Activated B cell treated with CpG ODN at 0.5 μM for 24 hours (primary cell): ENCODE measurements at places on chromosomes 1 and 21.

GRCh38 chr21:45076245-45076711 is 1.9 kb downstream of the ADARB1 start:
- no peak for DNase-seq

DNA sequence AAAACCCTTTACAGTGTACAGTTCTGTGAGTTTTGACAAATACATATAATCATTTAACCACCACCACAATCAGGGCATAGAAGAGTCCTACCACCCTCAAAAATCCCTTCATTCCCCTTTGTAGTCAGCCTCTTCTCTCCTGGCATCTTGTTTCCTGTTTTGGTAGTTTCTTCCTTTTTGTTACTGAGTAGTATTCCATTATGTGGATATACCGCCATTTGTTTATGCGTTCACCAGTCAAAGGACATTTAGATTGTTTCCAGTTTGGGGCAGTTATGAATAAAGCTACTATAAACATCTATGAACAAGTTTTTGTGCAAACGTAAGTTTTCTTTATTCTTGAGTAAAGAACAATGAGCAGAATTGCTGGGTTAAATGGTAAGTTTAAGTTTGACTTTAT is 49.6 kb downstream of the RNF220 start:
- DNase-seq = no peak

DNA sequence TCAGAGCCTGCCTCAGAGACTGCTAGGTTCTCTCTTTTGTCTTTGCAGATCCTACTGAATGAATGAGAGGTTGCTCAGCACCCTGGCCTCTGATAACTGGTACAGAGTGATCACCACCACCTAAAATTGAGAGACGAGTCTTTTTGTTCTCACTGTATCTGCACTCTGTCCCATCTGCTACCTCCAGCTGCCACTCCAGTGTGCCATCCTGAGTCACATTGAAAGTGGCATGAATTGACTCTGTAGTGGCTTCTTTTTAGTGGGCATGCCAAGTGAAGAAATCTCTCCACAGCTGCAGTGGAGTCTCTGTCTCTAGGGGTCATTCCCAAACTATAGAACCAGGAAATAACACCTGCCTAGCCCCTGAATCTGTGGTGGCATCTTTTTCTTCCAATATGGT is 14.7 kb downstream of the CAMK1G start:
- no peak for DNase-seq

DNA sequence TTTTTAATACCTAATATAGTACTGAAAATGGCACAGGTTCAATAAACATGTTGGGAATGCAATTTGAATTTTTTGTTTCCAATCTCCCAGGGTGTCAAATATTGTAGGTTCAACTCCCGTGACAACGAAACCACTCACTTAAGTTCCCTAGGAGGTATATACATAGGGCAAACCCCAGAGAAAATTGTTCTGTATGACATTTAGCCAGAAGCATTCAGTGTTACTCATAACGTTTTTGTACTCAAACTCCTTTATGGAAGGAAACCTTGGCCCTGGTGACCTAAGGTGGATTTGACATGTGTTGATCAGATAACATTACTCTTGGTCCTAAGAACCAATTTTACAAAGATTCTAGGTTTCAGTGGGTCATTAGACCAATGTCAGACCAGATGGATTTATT is 110.6 kb downstream of the USP25 start:
- no peak for DNase-seq

DNA sequence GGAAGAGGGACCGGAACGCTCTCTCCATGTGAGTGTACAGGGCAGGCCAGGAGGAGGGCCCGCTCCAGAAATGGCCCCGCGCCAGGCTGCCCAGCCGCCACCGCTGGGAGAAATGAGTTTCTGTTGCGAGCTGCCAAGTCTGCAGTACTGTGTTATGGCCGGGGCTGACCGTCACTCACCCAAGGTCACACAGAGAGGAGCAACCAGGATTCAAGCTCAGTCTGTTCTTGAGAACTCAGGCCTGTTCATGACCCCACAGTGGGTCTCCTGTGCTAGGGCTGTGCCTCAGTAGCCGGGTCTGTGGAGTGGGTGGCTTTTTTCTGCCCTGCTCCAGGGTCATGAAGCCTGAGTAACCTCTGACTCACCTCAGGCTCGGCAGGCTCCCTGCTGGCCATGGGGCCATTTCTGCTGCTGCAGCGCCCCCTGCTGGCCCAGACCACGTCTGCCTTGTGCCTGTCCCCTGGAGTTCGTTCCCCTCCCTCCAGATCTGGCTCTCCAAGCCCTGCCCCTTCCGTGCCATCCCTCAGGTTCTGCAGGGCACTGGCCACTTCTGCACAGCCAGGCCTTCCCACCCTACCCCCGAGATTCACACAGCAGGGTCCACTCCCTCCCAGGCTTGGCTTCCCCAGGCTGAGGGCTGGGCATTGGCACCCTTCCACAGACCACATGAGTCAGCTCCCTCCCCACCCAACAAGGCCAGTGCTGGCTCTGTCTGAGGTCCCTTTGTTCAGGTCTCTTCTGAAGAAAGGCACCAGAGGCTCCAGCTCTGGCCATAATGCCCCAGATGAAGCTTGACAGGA is 51.8 kb downstream of the EDN2 start:
- DNase-seq = peak; percentile 62

GRCh38 chr1:157993147-157993917 is at the start of gene KIRREL1:
Gene KIRREL1, plus strand, starts transcription at chr1:157993645. Its CDS starts 32 bp downstream, at chr1:157993677.
- peak; percentile 26 for DNase-seq

DNA sequence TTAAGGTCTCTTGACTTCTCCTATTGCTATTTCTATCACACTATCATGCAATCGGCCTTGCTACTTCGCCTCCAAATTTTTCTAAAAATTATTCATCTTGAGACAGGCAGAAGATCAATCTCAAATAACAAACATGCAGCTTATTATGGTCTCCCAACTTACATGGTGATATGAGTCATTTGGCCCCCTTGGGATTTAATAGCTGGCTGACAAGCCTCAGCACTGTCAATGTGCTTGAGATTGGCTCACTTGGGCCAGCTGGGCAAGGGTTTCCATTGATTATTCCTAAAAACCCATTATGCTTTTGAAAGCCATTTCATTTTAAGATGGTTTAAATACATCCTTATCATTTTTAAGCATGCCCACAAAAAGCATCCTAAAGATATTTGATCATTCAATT is 224.5 kb upstream of the NFIA start:
- DNase-seq = no peak

DNA sequence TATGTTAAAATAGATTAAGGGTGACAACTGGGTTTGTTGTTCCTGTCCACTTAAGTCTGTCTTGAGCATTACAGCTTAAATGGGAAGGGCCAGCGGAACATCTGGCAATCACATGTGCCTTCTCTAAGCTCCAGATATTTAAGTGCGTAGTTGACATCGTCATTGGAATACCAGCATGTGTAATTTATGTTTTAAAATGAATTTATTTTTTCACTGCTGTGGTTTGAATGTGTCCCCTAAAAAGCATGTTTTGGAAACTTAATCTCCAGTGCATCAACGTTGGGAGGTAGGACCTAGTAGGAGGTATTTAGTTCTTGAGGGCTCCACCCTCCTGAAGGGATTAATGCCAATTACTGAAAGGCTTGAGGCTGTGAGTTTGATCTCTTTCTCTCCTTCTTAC is 13.4 kb downstream of the ZCCHC17 start:
- DNase-seq = no peak

DNA sequence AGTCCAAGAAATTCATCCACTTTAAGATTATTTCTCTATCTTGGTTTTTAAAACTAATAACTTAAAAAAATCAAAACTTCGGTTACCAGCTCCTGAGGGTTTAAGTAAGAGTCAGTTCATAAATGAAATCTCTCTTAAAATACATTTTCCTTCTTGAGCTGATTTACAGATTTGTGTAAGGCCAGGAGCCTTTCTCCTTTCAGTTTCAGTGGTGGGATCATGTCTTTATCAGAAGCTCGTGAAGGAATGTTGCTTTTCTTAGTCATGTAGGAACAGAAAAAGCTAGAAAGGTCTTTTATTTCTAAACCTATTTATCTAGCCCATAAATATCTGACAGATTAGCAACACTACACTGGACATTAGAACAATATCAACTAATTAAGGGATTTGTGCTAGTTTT is 390.2 kb downstream of the GPATCH2 start:
- DNase-seq = no peak

DNA sequence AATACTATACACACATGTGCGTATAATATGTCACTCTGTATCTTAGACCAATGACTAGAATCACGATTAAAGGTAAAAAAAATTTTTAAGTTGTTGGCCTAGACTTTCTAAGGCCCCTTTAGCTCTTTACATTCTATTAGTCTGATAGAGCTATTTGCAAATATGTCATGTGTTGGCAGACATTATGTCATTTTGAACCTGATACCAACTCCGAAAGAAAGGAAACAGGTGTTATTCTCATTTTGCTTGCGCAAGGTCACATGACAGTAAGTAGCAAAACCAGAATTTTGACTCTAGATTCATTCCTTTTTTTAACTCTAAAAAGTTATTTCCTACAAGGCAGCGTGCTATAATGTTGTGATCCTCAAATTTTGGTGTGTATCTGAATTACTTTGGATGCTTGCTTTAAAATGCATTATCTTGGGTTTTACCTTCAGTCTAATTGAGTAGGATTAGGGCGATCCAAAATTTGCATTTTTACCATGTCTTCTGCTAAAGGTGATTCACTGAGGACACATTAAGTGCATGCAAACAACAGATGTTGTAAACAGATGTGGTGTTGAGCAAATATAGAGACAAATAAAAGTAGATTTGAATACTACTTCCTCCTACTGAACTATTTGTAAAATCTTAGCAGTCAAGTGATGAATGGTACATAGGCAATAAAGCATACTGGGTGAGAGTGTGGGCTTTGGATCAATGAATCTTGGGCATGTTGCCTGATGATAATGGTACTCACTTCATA is 63.5 kb upstream of the KIAA1614 start:
- no peak for DNase-seq

DNA sequence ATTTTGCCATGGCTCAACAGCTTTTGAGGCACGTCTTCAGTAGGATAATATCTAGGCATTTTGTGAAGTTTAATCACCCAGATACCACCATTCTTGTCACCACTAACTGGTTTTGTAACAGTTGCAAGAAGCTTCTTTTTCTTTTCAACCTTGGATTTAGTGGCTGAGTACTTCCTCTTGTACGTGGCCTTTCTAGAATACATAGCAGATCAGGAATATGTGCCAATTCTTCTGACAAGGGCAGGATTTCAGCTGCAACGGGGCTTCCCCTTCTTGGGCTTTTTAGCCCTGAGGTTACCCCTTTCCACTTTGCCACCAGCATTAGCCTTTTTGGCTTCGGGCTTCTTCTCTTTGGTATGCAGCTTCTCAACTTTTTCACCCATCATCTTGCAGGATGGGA is 79.3 kb upstream of the WARS2 start:
- no peak for DNase-seq

GRCh38 chr21:34977333-34977732 is 71.8 kb downstream of the RUNX1 start:
- no peak for DNase-seq

DNA sequence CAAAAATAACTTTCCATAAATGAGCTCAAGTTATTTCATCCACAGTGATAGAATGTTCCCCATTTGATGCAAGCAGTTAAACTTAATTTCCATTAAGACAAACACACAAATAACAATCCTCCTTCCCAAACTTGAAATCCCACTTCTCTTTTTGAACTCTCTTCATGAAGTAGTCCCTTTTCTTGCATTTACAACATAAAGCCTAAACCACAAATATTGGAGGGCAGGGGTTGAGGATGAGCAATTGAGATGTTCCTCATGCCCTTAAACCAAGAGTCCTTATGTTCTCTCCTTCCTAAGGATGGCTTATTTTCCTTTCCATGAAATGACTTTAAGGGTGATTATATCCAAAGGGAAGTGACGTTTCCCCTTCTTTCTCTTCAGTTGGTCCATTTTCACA is 228.8 kb downstream of the DISC1 start:
- DNase-seq = no peak

DNA sequence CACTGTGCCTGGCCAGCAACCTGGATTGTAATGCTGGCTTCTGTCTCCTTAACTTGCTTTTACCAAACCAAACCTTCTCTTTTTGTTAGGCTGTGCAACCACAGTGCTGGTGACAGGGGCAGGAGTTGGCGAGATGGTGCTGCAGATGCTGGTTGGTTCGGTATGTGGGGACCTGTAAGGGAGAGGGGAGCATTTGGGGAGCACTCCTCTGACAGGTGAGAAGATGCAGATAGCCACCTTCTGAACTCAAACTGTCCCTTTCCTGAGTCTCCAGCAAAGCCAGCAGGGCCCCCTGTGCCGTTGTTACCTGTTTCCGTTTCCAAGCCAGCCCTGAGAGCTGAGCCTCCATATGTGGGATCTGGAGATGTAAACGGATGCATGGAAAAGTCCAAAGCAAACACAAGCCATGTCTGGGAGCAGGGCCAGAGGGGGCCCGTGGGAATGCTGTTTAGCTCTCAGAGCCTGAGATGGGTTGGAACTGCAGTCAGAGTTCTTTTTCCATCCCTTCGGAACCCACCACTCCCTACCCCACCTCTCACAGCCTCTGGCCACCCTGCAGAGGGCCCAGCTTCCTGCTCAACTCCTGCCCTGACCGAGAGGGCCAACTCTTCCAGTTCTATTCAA is 34.0 kb downstream of the ELK4 start:
- DNase-seq = no peak

DNA sequence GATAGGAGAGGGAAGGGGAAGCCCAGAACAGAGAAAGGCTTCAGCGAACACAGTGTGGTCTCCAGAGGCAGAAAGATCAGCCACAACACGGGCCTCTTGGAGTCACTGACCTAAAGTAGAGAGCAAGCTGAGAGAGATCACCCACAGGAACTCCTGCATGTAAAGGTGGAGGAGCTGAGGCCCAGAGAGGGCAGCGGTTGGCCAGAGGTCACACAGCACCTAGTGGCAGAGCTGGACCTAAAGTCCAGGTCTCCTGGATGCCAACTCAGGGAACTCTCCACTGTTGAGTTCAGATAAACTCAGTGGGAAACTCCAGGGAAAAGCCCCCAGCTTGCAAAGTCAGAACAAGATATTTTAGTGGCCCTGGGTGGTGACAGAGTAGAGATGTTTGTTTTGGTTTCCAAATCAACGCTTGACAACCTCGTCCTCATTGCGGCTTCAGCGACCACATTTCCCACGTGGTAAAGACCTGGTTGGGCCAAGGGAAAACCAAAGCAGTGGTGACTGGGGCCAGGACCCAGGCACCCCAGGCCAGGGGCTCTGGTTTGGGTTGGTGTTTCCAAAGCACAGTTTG is 4.6 kb downstream of the IFFO2 start:
- DNase-seq = peak; percentile 62

DNA sequence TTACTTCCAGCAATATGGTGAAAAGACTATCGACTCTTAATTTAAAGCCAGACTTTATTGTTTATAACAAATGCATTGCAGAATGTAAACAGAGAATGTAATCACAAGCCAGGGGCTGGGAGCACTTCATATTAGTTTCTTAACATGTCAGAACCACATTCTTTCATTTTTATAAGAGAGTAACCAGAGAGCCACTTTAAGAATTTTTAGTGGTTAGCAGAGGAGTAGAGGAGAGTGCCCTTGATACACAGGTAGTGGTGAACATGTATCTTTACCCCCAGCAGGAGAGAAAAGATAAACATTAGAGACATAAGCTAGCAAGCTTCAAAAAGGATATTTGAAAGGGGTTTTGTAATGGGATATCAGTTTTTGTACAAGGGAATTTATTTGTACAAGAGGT is 11.1 kb downstream of the AMY2B start:
- DNase-seq = no peak

GRCh38 chr1:22315315-22316078 is 136.2 kb upstream of the ZBTB40 start:
- no peak for DNase-seq

GRCh38 chr1:205013683-205014367 is 29.2 kb upstream of the CNTN2 start:
- DNase-seq = no peak

- no peak for DNase-seq
Observed at GRCh38 chr1:66747501-66747900, 4.8 kb upstream of the DYNLT5 start.

GRCh38 chr1:119768778-119769177 is at the start of gene HMGCS2:
Gene HMGCS2, minus strand, starts transcription at chr1:119768905. Its CDS starts 61 bp downstream, at chr1:119768844.
- no peak for DNase-seq
